ENCODE measurements at places on chromosomes 2 and 18.

DNA sequence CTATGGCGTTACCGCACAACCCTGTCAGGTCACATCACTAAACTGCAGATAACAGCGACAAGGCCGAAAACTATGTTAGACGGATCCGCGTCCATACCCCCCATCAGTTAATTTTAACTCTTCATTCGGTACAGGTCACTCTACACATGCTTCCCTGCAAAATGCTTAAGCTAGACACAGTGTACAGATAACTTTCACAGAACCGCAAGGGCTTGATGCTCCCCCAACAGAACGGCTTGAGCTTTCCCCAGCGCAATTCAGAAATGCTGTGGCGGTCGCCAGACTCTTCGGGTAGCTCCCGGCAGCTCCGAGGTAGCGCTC is 283 bp upstream of the RBBP8 start:
- DNase-seq = no peak

DNA sequence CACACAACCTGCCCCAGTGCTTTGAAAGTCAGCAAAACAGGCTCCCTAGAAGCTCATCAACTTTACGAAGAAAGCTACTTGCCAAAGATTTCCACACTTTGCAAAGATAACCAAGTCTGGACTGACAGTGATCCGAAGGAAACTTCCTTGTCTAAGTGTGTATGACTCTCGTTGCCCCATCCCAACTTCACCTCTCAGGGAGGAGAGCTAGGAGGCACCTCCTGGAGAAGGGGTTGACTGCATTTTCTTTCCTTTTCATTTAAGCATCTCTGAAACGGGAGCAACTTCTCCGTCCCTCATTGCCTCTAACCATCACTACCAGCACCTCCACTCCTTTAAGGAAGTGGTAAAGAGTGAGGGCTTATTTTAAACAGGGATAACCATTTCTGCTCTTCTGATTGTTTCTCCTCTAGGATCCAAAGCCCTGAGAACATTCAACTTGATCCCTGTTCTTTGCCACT is 7.0 kb downstream of the ZEB2 start:
- no peak for DNase-seq

GRCh38 chr2:186559370-186559769 is 30.5 kb upstream of the ITGAV start:
- DNase-seq = no peak

- no peak for DNase-seq
Measured at GRCh38 chr18:8794934-8795280, 89.6 kb downstream of the MTCL1 start.

DNA sequence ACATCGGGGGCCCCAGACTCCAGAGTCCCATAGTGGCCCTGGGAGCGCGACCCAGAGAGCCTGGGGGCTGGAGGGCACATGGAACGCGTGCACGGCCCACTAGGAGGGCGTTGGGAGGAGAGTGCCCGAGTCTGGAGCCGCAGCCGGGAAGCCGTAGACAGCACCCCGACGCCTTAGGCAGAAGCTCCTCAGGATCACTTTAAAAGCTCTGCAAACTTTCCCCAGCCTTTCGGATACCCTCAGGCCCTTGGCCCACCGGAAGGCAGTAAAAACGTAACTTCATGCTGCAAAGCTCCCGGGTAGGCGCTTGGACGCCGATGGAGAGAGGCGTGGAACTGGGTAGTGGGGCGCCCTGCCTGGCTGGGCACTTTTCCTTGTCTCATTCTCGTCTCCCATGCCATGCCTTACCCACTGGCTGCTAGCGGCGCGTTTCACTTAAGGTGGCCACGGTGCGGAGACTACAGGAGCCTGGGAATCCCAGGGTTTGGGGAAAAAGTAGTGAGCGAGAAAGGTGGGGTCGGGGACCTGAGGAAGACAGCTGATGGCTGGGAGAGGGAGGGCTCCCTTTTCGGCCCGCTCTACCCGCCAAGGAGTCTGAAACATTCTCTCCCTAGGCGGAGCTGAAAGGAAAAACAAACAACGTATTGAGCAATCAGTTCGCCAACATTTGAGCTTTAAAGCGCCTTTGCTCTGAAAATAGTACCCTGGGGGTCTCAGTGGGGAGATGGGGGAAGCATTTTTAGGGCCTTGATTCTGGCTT is 141.8 kb downstream of the MEIS1 start:
- no peak for DNase-seq

All from urothelium cell line (cell line).